GM10248 (cell line): ENCODE measurements at places on chromosomes 7 and 10.

DNA sequence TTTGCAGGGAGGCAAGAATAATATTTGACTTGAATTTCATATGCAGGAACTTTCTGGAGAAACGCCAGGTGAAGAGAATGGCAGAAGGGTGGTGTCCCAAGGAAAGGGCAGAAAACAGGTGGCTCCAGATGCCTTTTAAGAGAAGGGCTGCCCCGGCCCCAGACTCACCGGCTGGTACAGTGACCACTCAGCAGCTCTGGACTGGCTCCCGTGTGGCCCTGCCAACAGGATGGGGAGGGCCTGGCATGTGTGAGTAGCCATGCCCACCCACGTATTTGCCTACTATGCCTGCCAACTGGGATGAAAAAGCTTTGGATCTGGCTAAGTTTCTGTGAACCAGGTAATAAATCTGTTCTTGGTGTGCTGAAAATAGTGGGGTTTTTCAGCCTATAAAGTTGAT lies 159.5 kb downstream of the PRKAG2 start:
- DNase-seq = no peak

- no peak for DNase-seq
Observed at GRCh38 chr7:54260941-54261371, 281.2 kb upstream of the VSTM2A start.

- DNase-seq = no peak
Observed at GRCh38 chr7:156827587-156828203, 65.3 kb downstream of the LMBR1 start.

DNA sequence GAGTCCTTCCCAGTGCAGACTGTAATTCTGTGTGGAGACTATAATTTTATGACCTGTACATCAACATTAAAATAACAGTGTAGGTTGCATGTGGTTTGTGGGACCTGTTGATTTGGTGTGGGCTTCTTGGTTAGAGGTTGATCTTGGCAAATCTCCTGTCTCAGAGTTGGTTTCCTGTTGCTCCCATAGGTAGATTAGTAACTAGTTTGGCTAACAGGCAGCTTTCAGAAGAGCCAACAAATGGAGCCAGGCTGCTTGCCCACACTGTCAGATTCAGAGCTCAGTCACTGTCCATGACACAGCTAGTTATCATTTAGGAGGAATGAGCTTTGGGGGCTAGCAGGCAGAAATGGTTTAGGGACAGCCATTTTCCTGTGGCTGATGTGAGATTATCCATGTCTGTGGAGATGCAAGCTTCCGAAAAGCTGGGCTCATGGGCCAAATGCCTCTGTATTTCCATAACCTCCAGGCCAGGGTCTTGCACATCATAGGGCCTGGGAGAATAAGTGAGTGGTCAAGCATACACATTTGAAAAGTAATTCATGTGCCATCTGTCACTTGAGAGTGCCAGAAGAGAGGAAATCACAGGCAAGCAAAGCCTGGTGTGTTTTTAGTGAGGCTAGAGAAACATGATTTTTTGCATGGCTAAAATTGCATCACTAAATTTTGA lies 33.4 kb downstream of the CCM2 start:
- DNase-seq = no peak

DNA sequence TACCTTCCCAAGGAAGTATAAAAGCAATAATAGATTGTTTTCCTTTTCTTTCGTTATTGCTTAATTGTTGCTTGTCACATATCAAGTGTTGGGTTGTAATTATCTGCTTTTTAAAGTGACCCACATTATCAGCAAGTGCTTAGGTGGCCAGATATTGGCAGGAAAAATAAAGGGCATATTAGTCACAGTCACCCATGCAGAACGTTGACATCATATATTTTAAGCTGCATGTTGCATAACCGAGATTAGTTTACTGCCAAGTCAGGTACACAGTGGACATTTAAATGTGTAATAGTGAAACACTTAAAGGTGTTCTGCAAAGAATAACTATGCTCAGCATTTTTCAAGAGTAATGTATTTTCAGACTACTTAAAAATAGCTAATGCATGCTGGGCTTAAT lies 11.4 kb downstream of the NEBL start:
- DNase-seq = no peak

- no peak for DNase-seq
Observed at GRCh38 chr7:97973206-97973658, 16.8 kb downstream of the OCM2 start.
